Stimulated activated CD8-positive, alpha-beta memory T cell treated with anti-CD3 and anti-CD28 coated beads, Interleukin-7, amount 100 ng/mL, for 24 hours (primary cell): ENCODE measurements at places on chromosomes 6 and 20.

- no peak for DNase-seq
Measured at GRCh38 chr20:59583428-59584277, 20.7 kb upstream of the PHACTR3 start.

- no peak for DNase-seq
Measured at GRCh38 chr20:50014570-50015562, 32.1 kb downstream of the SNAI1 start.

DNA sequence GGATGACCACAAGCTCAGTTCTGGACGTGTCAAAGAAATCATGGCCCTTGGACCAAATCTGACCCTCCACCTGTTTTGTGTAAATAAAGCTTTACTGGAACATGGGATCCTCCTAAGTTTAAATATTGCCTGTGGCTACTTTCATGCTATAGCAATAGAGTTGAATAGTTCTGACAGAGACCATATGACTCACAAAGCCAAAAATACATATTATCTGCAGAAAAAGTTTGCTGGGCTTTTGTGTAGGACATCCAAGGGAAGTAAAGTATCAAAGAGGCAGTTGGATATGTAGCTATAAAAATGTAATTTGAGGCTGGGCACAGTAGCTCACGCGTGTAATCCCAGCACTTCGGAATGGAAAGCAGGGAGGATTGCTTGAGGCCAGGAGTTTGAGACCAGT lies 78.9 kb downstream of the TOX2 start:
- DNase-seq: no peak

- DNase-seq: no peak
Measured at GRCh38 chr6:126091466-126091865, 105.1 kb downstream of the TRMT11 start.

- DNase-seq: no peak
Measured at GRCh38 chr6:142651384-142651783, 293.6 kb downstream of the HIVEP2 start.

- no peak for DNase-seq
Measured at GRCh38 chr6:169775321-169775720, 23.9 kb downstream of the ERMARD start.

DNA sequence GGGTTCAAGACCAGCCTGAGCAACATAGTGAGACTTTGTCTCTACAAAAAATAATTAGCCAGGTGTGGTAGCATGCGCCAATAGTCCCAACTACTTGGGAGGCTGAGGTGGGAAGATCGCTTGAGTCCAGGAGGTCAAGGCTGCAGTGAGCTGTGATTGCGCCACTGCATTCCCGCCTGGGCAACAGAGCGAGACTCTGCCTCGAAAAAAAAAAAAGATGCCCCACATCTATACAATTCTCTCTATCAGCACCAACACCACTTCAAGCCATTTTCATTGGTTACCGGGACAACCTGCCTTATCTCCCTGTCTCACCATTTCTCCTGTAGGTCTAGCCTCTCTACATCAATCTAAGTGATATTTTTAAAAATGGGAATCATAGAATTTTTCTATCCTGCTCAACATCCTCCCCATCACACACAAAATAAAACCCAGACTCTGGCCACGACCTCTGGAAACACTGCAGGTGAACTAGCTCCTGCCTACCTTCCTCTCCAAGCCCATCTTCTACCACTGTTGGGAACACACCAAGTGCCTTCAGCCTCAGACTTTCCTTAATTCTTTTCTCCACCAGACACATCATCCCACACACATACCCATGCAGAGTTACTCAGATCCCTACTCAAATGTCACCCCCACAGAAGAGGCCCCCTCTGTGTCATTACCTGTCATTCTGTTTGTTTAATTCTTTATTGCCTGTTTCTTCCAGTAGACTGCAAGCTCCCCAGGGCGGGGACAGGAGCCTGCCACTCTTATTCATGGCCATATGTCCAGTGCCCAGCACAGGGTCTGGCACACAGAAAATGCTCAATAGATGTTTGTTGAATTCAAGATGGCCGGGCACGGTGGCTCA lies 9.6 kb upstream of the PLTP start:
- DNase-seq: no peak

DNA sequence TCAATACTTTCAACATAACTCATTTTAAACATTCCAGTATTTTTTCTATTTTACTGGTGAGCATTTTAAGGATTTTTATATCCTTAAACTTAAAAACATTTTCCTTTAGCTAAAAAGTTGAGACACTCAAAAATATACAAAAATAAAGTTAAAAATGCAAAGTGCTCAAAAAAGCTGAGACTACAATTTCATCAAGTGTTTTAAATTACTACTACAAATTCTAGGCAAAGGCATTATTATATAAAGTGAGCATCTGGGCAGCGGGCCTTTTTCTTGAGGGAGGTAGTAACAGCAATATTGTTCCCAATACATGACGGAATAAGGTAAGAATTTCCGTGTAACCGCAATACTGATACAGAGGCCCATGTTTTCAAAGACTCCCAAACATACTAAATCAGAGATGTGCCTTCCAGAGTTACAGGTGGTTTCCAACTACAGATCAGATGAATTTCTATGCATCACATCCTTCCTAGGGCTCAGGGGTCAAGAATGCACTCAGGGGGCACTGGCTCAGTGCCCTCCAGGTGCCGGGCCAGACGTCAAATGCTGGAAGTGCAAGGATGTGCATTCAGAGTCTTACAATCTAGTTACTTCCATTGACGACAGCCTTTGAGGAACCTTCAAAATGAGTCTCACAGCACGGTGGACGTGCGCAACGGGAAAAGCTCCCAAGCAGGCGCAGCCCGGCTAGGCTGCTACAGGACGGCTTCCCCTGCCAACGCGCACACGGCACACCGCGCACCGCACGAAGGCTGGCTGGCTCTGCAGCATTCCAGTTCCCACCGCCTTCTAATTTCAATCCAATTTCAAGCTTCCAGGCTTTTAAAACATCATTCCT lies 1.7 kb downstream of the PHF10 start:
- no peak for DNase-seq

DNA sequence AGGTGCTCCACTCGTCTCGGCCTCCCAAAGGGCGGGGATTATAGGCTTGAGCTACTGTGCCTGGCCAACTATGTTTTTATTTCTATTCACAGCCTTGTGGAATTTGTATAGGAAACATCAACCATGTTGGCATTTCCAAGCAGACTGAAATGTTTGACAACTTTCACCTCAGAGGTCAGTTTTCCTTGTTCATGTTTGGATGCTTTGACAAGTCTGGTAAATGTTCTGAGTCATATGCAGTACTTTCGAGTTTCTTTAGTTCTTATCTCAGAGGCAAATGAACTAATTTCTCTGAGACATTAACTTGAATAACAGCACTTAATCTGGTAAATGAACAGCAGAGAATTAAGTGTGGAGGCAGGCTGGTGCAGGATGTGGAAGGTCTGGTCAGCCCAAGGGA lies 373.4 kb upstream of the SYNCRIP start:
- DNase-seq: no peak
